ENCODE measurements at places on chromosomes 13 and 19.

DNA sequence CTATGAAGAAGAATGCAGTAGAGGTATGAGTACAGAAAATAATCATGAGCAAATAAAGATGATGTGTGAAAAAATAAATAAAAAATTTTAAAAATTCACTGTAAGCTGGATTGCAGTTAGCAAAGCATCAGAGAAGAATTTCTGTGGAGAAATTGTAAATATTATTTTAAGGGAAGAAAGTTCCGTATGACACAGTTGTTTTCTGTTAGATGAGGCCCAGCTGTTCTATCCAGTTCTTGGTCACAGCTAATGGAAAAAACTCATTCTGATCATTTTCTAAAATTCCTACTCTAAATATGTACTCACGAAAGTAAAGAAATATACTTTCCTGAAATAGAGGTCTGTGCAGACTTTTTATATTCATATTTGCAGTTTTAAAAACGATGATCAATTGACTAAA, 578.8 kb downstream of the DCT start:
- H3K4me1 ChIP-seq: no peaks in the 10 kb centered on the region
- no peak overlapping the region for H3K4me3 ChIP-seq
- H3K27ac ChIP-seq: no peak overlapping the region
- no peaks in the 10 kb centered on the region for H3K36me3 ChIP-seq
- no peaks in the 10 kb centered on the region for H3K27me3 ChIP-seq

DNA sequence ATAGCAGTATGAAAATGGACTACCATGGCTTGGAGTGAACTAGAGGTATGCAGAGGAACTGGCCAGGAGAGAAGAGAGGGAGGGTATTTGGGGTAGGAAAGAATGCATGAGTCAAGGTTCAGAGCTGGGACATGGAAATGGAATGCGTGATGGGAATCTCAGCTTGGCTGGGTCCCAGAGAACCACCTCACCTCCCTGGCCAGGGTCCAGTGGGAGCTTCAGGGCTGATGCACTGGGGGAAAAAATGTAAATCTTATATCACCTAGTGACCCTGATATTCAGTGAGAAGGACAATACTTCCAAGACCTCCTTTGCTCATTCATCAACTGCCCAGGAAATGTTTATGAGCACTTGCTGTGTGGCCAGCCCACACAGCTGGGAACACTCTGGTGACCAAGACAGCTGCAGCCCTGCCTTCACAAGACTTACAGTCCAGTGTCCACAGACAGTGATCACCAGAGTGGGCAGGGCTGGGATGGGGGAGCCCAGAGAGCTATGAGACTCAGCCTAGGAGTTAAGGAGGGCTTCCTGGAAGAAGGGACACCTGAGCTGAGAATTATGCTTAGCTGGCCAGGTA, 12.8 kb downstream of the IGSF23 start:
- H3K4me3 ChIP-seq: no peak overlapping the region
- H3K4me1 ChIP-seq: no peaks in the 10 kb centered on the region
- no peaks in the 10 kb centered on the region for H3K27me3 ChIP-seq
- DNase-seq: no peak

DNA sequence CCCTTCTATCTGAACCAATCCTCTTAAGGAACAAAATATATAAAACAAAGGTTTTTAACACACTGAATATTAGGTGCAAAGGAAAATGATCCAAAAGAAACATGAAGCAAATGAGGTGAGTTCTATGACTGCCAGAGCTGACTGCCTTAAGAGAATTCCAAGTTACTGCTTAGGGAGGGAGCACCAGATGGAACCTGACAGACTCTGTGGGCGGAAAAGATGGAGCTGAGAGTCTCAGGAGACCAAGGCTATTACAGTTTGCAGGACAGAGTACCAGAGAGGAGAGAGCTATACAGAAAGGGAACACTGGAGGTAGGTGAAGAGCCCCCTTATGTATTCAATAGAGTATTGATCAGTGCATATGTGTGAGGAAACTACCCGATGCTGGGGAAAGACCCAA, 87.2 kb downstream of the B3GLCT start:
- DNase-seq: no peak
- no peaks in the 10 kb centered on the region for H3K27me3 ChIP-seq
- H3K36me3 ChIP-seq: no peaks in the 10 kb centered on the region
- no peak overlapping the region for H3K4me3 ChIP-seq

DNA sequence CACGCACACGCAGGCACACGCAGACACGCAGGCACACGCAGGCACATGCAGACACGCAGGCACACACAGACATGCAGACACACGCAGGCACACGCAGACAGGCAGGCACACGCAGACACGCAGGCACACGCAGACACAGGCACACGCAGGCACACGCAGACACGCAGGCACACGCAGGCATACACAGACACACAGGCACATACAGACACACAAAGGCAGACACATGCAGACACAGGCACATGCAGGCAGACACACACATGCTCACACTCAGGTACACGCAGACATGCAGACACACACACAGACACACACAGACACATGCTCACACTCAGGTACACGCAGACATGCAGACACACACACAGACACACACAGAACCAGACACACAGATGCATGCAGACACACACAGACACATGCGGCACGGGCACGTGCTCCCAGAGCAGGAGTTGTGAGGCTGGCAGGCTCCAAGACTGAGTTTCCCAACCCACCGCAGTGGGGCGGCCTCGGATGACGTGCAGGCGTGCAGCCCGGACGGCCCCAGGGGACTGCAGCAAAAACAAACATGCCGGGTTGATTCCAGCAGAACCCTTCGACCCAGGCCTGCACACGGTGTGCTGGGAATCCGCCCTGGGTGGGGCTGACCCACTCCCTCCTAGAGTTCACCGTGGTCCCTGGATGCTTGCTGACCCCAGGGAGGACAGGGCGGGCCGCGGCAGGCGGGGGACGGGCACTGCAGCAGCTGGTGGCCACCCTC, 100.0 kb downstream of the GADD45B start:
- H3K36me3 ChIP-seq: no peaks in the 10 kb centered on the region
- no peak overlapping the region for H3K27ac ChIP-seq
- H3K4me1 ChIP-seq: peaks cover 10% of the 10 kb centered on the region
- H3K4me3 ChIP-seq: no peak overlapping the region

DNA sequence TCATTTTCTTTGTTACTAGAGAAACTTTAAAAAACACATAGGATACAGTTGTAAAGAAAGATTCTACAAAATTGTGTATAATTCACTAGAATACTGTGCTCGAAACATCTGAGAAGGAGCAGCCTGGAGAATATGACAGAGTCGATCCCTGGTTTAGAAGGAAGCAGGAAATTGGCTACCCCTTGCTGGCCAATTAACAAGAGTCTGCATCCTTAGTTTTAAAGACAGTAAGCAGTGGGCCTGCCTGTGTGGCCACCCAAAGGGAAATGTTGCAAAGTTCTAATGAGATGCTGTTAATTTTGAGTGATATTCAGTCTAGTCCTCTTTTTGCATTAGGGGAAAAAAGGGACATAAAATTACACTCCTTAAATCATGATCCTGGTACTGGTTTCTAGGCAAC, 988.6 kb downstream of the PCDH17 start:
- H3K27me3 ChIP-seq: no peaks in the 10 kb centered on the region
- H3K36me3 ChIP-seq: no peaks in the 10 kb centered on the region
- no peaks in the 10 kb centered on the region for H3K4me1 ChIP-seq
- DNase-seq: no peak
- no peak overlapping the region for H3K27ac ChIP-seq
- H3K4me3 ChIP-seq: no peak overlapping the region
